ENCODE measurements at places on chromosomes 11 and 22. TPM values are rescaled to one million over a fixed set of nuclear protein-coding genes. Genes with fewer than 3 reads are reported as not detected.

The SLC6A5 gene
- not detected for total RNA-seq

The OR52E8 gene
- not detected for total RNA-seq

The PRR5 gene
- total RNA-seq = 47.6 TPM

The OTOG gene
- total RNA-seq = not detected

All from CD8-positive, alpha-beta T cell (primary cell).